T-helper 2 cell (primary cell): ENCODE measurements at places on chromosomes 13 and 19.

- DNase-seq: no peak
Measured at GRCh38 chr19:14433554-14434501, 722 bp downstream of the PKN1 start.

GRCh38 chr19:12997179-12997966 lies 2.1 kb downstream of the NFIX start:
- no peak for DNase-seq

GRCh38 chr19:3958836-3959765 lies 11.8 kb downstream of the DAPK3 start:
- DNase-seq: no peak

GRCh38 chr13:80389073-80390038 lies 48.4 kb upstream of the SPRY2 start:
- no peak for DNase-seq

DNA sequence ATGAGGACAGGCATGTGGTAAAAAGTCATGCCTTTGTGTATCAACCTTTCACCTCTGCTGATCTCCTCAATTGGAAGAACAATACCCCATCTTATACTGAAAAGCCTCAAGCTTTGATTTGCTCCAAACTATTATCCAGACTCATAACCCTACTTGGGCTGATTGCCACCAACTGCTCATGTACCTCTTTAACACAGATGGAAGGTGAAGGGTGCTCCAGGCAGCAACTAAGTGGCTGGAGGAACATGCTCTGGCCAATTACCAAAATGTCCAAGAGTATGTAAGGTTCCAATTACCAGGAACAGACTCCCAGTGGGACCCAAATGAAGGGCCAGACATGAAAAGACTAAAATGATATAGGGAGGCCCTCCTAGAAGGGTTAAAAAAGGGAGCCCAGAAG lies 78.3 kb downstream of the ZNF486 start:
- DNase-seq: no peak

- no peak for DNase-seq
Measured at GRCh38 chr13:40486518-40487163, 179.8 kb downstream of the FOXO1 start.

DNA sequence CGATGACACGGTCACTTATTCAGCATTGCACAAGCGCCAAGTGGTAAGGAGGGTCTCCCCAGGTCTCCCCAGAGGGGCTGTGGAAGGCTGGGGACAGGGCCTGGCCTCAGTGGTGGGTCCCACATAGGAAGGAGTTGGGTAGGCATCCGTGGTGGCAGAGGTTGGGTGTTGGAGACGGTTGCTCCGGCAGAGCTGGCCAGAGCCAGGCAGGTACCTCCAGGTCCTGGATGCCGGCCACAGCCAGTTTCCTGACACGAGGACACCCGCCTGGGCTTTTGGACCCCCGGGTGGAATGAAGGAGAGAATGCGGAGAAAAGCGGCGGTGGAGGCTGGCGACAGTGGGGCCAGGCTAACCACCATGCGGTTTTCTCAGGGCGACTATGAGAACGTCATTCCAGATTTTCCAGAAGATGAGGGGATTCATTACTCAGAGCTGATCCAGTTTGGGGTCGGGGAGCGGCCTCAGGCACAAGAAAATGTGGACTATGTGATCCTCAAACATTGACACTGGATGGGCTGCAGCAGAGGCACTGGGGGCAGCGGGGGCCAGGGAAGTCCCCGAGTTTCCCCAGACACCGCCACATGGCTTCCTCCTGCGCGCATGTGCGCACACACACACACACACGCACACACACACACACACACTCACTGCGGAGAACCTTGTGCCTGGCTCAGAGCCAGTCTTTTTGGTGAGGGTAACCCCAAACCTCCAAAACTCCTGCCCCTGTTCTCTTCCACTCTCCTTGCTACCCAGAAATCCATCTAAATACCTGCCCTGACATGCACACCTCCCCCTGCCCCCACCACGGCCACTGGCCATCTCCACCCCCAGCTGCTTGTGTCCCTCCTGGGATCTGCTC lies 1.3 kb upstream of the FFAR1 start:
- DNase-seq: peak; percentile 42

DNA sequence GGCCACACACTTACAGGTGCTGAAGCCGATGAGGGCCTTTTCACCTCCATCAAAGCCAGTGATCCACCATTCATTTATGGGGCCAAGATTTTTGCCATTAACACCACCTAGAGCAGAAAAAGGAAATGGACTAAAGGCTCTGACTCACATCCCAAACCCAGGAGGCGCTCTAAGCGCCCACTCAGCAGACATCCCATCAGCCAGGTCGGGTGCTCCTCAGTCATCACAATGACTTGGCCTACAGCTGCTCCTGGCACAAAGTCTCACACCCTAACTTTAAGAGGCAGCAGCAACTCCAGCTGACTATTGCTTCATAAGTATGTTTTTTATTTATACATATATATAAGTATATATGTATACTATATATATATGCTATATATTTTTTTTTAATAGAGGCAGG lies 36.1 kb upstream of the EIF3G start:
- no peak for DNase-seq

DNA sequence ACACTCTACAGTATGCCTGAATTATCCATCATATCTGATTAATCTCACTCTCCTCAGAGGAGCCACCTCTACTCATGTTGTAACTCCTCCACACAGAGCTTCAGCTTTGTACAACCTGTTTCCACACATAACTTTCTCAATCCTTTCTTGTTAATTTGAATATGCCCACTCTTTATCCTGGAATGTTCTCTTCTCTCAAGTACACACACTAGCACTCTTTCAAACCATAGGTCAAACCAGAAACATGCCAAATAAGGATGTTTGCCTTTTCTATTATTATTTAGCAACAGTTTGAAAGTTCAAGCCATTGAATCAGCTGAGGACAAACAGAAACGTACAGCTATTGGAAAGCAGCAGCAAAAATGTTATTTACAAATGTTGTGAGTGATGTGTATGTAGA lies 110.3 kb downstream of the MIPEP start:
- no peak for DNase-seq

DNA sequence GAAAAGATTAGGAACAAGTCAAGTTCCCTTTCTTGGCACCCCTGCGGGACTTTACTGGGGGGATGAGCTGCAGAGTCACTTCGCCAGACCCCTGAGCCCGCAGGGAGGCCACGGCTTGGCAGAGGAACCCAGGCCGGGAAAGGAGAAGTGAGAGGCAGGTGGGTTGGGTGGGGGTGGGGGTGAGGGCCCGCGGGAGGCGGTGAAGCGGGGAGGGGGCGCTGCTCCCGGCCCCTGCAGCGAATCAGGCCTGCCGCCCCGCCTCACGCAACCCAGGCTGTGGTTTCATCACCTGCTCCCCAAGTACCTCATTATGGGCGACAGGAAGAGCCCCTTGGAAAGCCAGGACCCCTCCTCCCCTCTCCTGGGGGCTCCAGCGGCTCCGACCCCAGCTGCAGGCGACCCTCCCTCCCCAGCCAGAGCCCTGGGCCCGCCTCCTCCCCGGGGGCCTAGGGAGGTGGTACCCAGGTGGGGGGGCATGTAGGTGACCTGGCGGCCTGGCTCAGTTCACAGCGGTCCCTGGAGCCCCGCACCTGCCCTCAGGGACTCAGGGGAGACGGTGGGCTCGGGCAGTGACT lies 9.5 kb downstream of the MEF2B start:
- no peak for DNase-seq

- no peak for DNase-seq
Measured at GRCh38 chr13:110479648-110480047, 81.9 kb downstream of the RAB20 start.

DNA sequence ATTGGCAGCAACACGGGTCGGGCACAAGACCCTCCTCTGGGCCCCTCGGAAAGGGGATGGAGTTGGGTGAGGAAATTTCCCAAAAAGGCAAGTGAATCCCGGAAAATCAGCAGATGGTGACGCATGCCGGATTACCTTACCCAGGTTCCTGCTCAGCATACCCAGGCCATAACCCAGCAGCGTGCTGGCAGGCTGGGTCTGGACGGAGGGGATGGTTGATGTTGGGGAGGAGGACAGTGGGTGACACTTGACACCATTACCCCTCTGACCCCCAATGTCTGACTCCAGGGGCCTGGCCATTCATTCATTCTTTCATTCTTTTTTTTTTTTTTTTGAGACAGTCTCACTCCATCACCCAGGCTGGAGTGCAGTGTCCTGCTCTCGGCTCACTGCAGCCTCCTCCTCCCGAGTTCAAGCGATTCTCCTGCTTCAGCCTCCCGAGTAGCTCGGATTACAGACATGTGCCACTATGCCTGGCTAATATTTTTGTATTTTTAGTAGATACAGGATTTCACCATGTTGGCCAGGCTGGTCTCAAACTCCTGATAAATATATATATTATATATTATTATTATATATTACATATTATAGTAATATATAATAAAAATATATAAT lies 799 bp downstream of the PVR start:
- no peak for DNase-seq

DNA sequence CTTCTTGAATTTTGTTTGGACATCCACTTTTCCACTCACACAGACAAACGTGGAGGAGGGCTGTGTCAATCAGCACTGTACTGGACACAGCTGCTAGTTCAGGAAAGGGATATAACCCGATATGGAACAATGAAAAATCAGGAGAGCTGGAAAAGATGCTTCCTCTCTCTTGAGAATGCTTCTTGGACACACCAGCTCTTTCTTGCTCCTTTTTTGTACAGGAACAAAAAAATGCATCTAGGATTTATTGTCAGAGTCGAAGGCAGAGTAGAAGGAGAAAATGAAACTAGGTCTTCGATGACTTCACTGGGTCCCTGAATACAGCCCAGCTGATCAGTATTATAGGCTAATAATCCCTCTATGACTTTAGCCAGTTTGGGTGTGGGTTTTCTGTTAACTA lies 62.2 kb downstream of the PEG3 start:
- DNase-seq: no peak

GRCh38 chr13:29883941-29884518 lies 33.6 kb upstream of the UBL3 start:
- DNase-seq: no peak

- DNase-seq: no peak
Measured at GRCh38 chr19:39924389-39924788, 10.0 kb downstream of the FCGBP start.

GRCh38 chr13:31209172-31209840 lies 9.5 kb downstream of the B3GLCT start:
- DNase-seq: peak; percentile 47

- no peak for DNase-seq
Measured at GRCh38 chr19:49104229-49104864, 9.8 kb upstream of the LIN7B start.

DNA sequence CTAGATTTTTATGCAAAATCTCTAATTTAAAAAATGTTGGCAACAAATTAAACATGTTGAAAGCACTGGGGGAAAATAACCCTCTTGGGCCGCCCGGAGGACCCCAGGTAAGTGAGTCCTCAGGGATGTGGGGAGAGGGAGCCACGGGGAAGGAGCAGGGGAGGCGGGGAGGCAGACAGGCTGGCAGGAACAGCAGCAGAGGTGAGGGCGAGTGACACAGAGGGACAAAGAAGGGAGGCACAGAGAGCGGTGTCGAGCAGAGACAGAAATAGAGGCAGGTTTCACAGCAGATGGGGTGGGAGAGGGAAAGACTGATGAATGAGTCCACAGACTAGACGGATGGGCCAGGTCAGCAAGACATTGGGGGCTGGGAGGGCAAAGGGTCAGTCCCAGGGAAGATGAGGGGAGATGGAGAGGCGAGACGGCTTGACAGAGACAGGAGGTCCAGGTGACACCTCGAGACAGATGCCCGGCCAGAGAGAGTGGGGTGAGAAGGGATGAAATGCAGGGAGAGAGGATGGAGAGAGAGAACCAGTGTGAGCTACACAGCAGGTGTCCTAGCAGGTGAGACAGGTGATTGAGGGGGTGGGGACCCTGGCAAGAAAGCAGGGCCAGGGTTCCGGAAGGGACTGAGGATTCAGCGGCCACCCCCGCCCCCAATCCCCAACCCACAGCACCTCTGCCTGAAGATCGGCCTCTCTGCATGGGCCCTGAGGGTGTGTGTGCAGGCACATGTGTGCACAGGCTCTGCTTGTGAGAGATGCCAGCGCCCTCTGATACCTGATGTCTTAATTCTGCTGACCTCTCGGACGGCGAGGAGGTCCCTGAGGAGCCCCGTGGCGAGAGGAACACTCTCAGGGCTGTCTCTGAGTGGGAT lies 3.8 kb downstream of the LRRC4B start:
- DNase-seq: no peak
